Activated CD8-positive, alpha-beta T cell treated with anti-CD3 and anti-CD28 coated beads for 36 hours (primary cell): ENCODE measurements at places on chromosomes 13 and 19. TPM values are rescaled to one million over a fixed set of nuclear protein-coding genes. Genes with fewer than 3 reads are reported as not detected.

GRCh38 chr19:44728178-44728577 is 20.3 kb upstream of the BCL3 start:
- no peak overlapping the region for H3K4me3 ChIP-seq
- no peaks in the 10 kb centered on the region for H3K27me3 ChIP-seq
- H3K36me3 ChIP-seq: no peaks in the 10 kb centered on the region
- peaks cover 26% of the 10 kb centered on the region for H3K4me1 ChIP-seq
- no peak for DNase-seq

- no peak overlapping the region for H3K27ac ChIP-seq
- H3K27me3 ChIP-seq: no peaks in the 10 kb centered on the region
- no peak overlapping the region for H3K4me3 ChIP-seq
- no peaks in the 10 kb centered on the region for H3K36me3 ChIP-seq
- no peaks in the 10 kb centered on the region for H3K4me1 ChIP-seq
Observed at GRCh38 chr13:79112016-79112415, 294.0 kb downstream of the RBM26 start.

DNA sequence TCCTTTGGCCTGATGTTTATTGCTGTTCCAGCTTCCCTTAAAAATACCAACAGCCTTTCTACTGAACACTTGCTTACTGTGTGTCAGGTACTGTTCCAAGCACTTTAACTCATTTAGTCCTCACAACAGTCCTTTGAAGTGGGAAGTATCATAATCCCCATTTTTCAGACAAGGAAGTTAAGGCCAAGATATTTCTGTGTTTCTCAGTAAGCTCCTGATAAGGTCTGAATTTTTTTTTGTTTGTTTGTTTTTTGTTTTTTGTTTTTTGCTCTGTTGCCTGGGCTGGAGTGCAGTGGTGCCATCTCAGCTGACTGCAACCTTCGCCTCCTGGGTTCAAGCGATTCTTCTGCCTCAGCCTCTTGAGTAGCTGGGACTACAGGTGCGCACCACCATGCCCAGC is 7.5 kb downstream of the SNRPA start:
- H3K4me1 ChIP-seq: peaks cover 72% of the 10 kb centered on the region
- H3K36me3 ChIP-seq: peaks cover 80% of the 10 kb centered on the region
- no peak for DNase-seq
- H3K27me3 ChIP-seq: no peaks in the 10 kb centered on the region
- H3K27ac ChIP-seq: peak overlapping the region; percentile 58

DNA sequence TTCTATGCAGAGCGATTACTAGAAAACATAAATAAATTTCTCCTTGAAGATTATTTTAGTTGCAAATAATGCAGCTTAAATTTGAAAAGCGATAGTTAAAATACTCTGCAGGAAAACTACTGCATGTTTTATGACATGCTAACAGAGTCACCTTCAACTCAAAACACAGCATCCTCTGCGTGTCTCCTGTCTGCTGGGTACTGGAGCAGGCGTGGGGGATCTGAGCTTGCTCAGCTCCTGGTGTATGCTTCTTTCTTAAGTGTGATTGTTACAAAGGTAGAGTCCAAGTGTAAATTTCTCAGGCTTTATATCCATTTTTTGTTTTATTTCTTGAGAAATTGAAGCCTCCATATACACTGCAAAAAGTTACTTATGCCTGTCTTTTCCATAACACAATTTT is 15.3 kb downstream of the SPATA13 start:
- no peak for DNase-seq
- H3K27me3 ChIP-seq: no peaks in the 10 kb centered on the region
- no peak overlapping the region for H3K27ac ChIP-seq
- H3K4me3 ChIP-seq: no peak overlapping the region
- peaks cover 32% of the 10 kb centered on the region for H3K36me3 ChIP-seq

- no peak overlapping the region for H3K4me3 ChIP-seq
- H3K27ac ChIP-seq: no peak overlapping the region
- no peak for DNase-seq
- peaks cover 2% of the 10 kb centered on the region for H3K36me3 ChIP-seq
- H3K27me3 ChIP-seq: no peaks in the 10 kb centered on the region
Observed at GRCh38 chr19:55308281-55308680, 16.9 kb downstream of the TMEM150B start.

DNA sequence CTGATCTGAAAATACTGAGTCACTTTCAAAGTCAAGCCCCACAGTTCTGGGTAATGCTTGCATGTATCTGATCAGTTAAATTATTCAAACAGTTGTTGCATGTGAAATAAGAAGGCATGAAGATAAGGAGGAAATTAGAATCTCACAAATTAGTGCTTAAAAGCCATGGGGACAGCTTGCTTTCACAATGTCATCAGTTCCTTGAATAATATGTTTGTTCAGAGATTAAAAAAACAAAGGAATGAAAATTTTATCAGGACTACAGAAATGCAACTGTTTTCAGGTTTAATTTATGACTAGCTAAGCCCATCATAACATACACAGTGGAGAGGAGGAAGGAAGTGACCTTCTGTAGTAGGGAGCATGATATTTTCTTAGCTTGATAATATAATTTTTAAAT is 150.1 kb downstream of the OXGR1 start:
- no peak overlapping the region for H3K27ac ChIP-seq
- H3K4me3 ChIP-seq: no peak overlapping the region
- H3K27me3 ChIP-seq: no peaks in the 10 kb centered on the region
- no peaks in the 10 kb centered on the region for H3K4me1 ChIP-seq
- no peaks in the 10 kb centered on the region for H3K36me3 ChIP-seq
- no peak for DNase-seq

DNA sequence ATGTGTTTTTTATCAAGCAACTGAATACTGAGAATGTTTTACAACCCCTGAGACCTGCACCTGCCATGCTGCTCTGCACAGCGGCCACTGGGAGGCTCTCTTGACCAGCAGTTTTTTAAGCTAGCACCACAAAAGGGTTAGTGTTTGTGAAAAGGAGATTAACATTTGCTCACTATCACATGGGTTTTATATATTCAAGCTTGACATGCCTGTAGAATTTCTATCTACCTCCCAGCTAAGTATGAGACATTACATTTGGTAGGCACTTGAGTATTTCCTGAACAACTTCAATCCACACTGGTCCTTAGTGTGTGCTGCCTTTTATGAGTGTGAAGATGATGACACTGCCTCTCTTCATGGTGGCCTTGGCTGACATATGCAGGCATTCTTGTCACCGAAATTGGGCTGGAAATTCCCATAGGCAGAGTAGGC is 1238.9 kb downstream of the UQCRFS1 start:
- no peaks in the 10 kb centered on the region for H3K4me1 ChIP-seq
- peaks cover 3% of the 10 kb centered on the region for H3K27me3 ChIP-seq
- H3K4me3 ChIP-seq: no peak overlapping the region
- DNase-seq: peak; percentile 20
- H3K27ac ChIP-seq: no peak overlapping the region

- H3K4me3 ChIP-seq: peak overlapping the region; percentile 92
- peak; percentile 73 for DNase-seq
- H3K36me3 ChIP-seq: peaks cover 37% of the 10 kb centered on the region
Observed at GRCh38 chr19:18280247-18281081, 958 bp downstream of the JUND start.

- peaks cover 4% of the 10 kb centered on the region for H3K27me3 ChIP-seq
- no peak overlapping the region for H3K4me3 ChIP-seq
- peaks cover 53% of the 10 kb centered on the region for H3K4me1 ChIP-seq
- peaks cover 17% of the 10 kb centered on the region for H3K36me3 ChIP-seq
Observed at GRCh38 chr19:16373532-16373931, 48.9 kb downstream of the KLF2 start.

GRCh38 chr19:4304538-4305256 is at the start of gene FSD1:
Gene FSD1 (plus strand): TSS chr19:4304598. CDS start chr19:4304747, 149 bp downstream.
- H3K4me1 ChIP-seq: peaks cover 26% of the 10 kb centered on the region
- H3K27ac ChIP-seq: peak within 1 kb of the TSS; percentile 60
- peak; percentile 88 for DNase-seq
- H3K36me3 ChIP-seq: peaks cover 3% of the 10 kb centered on the region
- H3K27me3 ChIP-seq: no peaks in the 10 kb centered on the region
- peak within 1 kb of the TSS; percentile 68 for H3K4me3 ChIP-seq

DNA sequence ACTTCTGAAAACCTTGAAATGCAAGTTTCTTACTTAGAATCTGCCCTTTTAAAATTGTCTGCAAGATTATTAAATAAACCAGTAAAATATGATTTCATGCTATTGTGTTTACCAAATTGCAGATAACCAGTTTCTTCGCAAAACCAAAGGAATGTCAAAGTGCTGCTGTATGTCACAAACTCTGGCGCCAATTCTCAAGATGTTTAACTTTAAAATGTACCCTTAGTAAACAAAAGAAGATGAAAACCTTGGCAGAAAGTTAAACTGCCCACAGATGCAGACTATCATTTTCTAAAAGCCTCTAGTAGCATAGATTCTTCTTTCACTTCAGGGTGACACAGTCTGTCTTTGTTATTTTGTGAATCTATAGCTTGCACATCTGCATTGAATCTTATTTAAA is 189.2 kb downstream of the SLITRK6 start:
- DNase-seq: no peak
- H3K4me3 ChIP-seq: no peak overlapping the region
- H3K27me3 ChIP-seq: no peaks in the 10 kb centered on the region
- no peak overlapping the region for H3K27ac ChIP-seq
- no peaks in the 10 kb centered on the region for H3K4me1 ChIP-seq

DNA sequence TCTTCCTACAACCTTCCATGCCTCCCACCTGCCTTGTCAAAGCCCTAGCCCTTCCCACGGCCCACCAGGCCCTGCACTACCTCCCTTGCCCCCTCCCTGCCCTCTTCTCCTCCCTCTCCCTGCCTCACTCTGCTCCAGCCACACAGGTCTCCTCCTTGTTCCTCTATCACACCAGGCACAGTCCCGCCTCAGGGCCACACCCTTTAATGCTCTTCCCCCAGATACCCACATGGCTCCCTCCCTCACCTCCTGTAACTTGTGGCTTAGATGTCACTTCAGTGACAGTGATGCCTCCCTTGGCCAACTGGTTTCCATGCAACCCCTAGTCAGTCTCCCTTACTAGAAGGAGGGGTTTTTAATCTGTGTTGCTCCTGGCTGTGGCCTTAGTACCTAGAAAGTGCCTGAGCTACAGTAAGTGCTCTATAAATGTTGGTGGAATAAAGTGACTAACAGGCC is 1.3 kb downstream of the SIRT6 start:
- no peaks in the 10 kb centered on the region for H3K27me3 ChIP-seq
- peaks cover 22% of the 10 kb centered on the region for H3K4me1 ChIP-seq
- DNase-seq: peak; percentile 22
- H3K4me3 ChIP-seq: peak overlapping the region; percentile 98

Gene BORA
- 17.5 TPM for total RNA-seq

Gene ZNF763
- total RNA-seq: 0.83 TPM

Gene KLF1
- 0.32 TPM for total RNA-seq
